HT1080 (cell line): ENCODE measurements at places on chromosomes 4 and X.

DNA sequence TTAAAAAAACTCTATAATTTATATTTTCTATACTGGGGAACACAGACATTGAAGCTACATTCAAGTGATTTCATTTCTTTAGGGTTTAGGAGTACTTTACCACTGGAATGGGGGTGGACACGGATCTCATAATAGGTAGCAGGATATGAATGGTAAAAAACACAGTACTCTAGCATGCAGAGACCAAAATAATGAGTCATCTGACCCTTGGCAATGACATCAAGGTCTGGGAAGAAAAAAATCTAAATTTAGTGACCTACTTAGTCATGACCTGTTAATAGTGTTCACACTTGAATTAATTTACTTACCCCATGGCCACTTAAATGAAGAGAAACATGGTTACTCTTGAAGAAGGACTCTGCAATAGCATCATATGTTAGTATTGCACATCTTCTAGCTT, 187.9 kb downstream of the EPHA5 start:
- peak; percentile 80 for DNase-seq

- DNase-seq, result no peak
Measured at GRCh38 chrX:15838017-15838416, 16.6 kb downstream of the AP1S2 start.

GRCh38 chr4:80803337-80803736, 227.2 kb upstream of the BMP3 start:
- no peak for DNase-seq

- no peak for DNase-seq
Measured at GRCh38 chr4:151318307-151319006, 6.9 kb downstream of the SH3D19 start.

DNA sequence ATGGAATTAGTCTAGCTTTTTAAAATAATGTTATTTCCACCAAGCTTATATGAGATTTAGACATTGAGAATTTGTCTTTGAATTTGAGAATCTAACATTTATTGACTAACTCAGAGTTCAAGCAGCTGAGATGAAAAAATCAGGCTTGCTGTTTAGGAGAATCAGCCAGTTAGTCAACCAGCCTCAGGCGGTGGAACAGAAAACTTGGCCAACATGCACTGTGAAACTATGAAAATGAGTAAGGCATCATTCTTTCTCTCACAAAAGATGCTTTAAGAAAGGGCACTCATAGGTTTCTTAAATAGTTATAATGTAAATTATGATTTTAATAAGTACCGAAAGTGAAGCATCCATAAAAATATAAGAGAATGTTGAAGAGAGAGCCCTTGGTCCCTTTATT, 84.2 kb downstream of the NFKB1 start:
- DNase-seq, result no peak

GRCh38 chrX:121216641-121217374, 169.4 kb downstream of the GLUD2 start:
- no peak for DNase-seq

DNA sequence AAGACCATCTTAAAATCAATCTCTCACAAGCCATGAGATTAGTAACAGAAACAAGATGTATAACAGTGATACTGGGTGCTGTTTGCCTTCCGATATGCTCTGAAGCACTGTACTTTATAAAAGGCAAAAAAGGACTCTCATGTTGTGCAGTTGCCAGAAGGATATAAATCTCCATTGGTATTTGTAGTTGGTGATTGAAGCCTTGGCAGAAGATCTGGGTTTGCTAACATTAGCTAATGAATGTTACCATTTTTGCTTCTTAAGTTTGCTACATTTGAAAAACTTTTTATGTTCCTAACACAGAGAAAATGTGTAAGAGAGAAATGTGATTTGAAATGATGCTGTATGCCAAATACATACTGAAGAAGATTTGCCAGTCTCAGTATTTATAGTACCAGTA, 44.4 kb downstream of the RAP1GDS1 start:
- no peak for DNase-seq

DNA sequence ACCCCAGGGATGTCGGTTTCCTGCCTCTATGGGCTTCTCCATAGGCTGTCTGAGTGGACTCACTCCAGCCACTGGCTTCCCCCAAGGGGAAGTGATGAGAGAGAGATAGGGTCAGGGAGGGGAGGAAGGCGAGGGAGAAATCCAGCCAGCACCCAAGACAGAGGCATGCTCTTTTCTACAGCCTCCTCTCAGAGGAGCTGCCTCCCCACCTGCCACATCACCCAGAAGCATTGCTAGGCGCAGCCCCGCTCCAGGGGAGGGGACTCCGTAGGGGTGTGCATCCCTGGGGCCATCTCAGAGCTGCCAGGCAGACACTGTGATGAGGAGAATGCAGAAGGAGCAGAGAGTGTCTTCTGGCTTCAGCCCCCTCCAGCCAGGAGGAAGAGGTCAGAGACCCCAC, 109.5 kb upstream of the NKX1-1 start:
- no peak for DNase-seq

GRCh38 chr4:87066403-87067123, 131.8 kb downstream of the AFF1 start:
- DNase-seq, result no peak

- DNase-seq, result no peak
Measured at GRCh38 chr4:178165251-178165950, 723.2 kb upstream of the AGA start.

DNA sequence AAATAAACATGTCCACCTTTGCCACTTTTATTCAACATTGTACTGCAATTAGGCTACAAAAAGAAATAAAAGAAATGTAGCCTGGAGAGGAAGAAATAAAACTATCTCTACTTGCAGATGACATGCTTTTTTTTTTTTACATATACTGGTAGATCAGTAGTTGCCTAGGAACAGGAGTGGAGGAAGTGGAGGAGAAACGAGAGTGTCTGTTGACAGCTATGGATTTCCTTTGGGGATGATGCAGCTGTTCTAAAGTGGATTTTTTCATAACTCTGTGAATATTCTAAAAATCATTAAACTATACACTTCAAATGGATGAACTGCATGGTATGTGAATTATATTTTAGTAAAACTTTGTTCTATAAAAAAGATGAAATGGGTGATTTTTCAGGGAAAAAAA, 116.4 kb downstream of the ANAPC4 start:
- DNase-seq, result no peak

GRCh38 chr4:70178075-70178660, 17.4 kb upstream of the ODAM start:
- no peak for DNase-seq

DNA sequence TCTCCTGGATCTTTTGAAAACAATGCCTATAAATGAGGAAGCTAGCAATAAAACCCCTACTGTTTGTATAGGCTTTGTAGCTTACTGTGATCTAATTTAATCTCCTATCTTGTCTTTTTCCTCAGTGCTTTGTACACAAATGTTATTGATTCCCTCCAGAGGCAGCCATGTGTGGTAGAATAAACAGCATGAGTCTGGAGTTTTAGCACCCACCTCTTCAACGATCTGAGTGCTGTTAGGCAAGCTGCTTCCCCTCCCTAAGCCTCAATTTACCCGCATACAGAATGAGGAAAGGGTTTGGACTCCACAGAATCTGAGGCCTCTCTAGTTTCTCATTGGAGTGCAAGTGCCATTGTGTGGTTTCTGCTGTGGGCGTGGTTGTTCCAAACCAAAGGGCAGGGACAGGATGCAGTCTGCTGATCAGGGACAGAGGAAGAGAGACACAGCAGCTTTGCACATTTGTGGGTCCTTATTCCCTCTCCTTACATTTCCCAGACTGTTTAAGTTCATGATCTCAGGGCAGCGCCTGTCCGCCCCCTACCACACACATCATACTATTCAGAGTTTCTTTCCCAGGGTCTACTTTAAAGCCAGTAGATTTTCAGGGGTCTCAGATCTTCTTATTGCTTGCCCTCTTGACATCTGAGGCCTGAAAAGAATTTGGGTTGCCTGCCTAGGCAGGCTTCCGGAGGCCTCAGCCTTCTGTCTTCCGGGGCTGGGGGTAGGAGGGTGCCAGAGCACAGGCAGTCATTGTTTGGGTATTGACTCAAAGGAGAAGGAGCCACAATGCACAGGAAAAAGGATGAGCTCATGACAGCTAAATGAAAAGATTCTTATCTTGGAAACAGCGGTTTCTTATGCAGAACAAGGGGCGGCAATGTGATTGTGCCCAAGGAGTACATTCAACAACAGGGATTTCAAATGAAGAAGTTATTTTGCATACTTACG, 114.9 kb upstream of the TEX13D start:
- DNase-seq, result peak; percentile 89

DNA sequence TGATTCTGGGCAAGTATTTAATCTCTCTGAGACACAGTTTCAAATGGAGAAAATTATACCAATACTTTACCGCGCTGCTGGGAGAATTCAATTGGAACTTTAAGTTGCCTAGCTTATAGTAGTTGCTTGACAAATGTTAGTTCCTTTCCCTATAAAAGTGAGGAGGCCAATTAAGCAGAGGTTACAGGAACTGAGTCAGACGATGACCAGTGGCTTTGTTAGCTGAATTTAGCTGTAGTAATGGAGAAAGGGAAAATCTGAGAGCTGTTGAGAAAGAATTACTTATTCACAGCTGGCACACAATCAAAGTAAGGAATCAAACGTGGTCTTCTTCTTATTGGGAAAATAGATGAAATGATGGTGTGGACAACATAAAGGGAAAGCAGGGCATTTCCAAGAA, 29.6 kb downstream of the SMARCA1 start:
- peak; percentile 60 for DNase-seq

- DNase-seq, result no peak
Measured at GRCh38 chr4:144565527-144566195, 80.3 kb upstream of the HHIP start.

DNA sequence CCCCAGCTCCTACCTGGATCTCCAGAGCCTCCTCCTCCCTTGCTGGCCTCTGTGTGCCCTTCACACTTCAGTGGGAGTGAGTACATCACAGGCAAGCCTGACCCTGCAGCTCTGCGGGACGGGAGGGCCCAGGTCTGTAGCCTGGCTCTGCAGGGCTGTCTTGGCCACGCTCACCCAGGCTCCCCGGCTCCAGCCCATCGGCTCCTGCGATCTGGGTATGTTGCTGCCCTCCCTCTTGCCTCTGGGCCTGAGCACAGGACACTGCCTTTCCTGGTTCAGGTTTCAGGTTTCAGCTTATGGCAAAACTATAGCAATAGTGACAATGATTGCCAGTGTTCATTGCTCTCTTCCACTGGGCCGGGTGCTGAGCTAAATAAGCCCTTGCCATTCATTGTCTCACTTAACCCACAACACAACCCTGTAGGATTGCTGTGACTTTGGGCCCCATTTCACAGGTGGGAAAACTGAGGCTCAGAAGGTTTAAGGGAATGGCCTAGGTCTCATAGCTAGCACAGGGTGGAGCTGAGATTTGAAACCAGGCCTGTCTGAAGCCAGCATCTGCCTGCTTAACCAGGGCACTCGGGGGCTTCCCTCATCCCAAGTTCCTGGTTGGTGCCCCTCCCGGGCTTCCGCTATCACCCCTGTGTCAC, 44.6 kb upstream of the SORCS2 start:
- DNase-seq, result no peak

DNA sequence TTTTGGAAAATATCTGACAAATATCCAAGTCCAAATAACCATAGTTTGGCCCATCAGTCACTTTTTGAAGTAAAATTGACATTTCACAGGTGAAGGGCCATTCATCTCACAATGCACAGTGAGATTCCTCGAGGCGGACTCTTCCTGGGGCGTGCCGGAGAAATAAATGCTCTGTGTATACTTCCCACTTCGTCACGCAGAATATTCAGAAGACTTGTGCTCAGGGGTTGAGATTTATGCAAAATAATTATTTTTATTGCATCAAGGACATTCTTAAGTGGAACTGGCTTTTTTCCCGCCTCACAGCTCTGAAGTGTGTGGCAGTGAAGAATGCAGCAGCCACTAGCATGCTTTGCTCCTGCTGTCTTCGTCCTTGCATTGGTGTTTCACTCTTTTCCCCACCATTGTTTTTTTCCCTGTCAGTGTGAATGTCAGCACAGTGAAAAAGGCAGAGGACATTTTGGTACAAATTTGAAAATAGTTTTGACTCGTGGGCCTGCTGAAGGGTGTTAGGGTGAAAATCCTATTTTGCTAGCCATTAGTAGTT, 70.6 kb downstream of the FAM193A start:
- no peak for DNase-seq

DNA sequence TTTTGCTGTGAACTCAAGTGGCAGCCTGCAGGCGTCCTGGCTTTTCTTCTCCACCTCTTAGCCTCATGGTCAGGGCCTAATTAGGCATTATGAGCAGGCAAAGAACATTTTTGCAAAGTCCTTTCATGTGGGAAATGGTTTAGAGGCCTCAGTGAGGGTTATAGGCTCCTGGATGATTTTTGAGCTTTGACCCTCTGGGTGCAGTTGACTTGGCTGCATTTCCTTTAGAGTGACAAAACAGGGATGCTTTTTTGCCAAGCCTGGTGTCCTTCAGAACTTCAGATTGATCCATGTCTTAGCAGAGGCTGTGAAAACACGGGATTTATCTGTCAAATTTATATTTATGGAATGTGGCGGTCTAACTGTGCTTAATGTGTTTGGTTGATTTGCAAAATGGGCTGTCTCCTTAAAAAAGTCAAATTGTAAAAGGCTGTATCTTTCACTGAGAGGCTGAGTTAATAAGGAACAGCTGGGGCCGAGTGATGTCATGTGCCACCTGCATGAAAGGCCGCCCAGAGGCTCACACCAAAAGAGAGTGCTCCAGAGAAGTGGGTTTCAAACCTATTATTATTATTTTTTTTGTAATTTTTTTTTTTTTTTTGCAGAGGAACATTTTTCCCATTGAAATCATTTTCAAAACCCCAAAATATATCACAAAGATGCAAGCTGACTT, 192.2 kb upstream of the ARX start:
- no peak for DNase-seq

GRCh38 chrX:151854726-151855495, 57.8 kb upstream of the MAGEA4 start:
- DNase-seq, result no peak

GRCh38 chr4:48340276-48340964, 909 bp upstream of the SLAIN2 start:
- no peak for DNase-seq

DNA sequence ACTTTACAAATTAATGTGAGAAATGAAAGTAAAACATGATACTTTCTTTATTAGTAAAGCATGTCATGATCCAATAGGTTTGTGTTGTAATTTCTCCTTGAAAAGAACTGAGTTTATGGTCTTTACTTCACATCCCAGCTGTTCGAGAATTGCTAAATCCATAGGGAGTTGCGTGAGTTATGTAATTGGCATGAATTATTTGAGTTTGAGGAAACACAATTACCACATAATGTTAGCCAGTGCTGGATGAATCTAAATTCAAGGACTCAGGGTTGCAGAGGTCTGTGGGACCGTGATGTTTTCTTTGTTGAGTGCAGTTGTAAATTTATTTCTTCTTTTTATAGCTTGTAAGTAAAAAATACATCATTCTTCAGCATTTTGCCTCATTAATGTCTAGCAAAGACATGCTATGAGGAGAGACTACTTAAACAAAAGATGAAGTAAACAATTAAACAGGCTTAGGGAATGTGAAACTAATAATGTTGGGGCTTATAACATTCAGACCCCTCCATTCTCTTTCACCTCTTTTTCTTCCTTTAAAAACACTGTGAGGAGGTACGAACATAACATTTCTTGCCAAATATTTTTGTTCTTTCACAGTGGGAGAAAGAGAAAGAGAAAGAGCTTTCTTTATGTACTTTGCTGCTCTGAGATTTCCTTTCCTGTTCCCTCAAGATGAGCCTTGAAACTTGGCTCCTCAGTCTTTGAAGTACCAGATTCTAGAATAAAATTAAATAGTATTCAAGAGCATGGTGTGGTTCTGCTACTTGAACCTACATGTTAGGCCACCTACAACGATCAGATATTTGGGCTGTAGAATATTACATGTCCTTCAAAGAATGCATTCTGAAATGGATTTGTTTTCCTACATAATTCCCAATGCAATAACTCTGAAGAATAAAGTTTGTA, 159.6 kb upstream of the ANK2 start:
- DNase-seq, result peak; percentile 23
